ENCODE measurements at places on chromosomes 3 and 15.

DNA sequence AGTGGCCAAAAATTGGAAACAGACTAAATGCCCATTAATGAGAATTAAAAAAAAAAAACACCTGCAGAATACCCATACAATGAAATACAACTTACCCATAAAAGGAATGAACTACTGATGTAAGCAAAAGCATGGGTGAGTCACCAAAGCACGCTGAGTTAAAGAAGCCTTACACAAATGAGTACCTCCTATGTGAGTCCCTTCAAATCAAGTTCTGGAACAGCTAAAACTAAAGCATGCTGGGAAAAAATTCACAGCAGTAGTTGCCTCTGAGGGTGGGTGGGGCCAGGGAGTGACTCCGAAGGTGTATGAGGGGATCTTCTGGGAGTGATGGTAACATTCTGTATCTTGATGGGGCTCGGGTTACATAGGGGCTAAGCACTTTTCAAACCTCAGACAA lies 11.4 kb downstream of the MYO5C start:
- DNase-seq: no peak

- DNase-seq: no peak
Measured at GRCh38 chr15:62474771-62475124, 309.7 kb upstream of the C2CD4B start.

- no peak for DNase-seq
Measured at GRCh38 chr15:92519709-92520108, 126.0 kb downstream of the ST8SIA2 start.

DNA sequence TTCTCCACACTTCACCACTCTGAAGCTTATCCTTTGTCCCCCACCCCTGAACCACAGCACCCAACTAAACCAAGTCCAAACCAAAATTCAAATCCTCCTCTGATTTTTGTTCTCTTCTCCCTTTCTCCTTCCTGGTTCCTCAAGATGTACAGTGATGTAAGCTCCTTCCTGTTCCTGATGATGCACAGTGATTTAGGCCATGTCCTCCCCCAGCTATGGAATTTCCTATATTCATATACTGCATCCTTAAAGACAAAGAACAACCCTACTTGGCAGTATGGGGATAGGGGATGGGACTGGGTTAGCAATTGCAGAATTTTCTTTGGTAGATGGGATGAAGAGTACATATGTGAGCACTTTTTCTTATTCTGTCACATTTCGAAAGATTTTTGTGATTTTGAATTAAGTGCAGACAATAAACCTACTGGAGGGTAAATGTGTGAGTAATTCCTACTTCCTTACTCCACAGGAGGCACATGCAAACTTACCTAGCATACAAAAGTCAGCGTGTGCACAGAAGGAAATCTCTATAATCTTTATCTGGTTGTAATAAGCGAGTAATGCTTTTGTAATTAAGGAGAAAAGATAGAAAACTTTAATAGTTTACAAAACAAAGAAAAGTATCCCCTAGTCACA lies 125.0 kb downstream of the ANO10 start:
- no peak for DNase-seq

DNA sequence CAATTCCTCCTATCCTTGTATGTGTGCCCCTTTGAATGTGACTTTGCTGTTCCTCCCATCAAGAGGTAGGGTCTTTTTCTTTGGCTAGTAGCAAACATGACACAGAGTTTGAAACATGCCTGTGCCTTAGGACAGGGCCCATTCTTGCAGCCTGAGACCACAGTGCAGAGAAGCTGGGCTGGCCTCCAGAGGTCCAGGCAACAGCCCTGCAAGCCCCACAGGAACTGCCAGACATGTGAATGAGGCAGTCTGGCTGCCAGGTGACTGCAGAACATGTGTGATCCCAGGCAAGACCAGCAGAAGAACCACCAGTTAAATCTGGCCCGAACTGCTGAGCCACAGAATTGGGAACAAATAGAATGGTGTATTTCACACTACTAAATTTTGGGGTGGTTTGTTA lies 1.2 kb upstream of the HGD start:
- DNase-seq: no peak

GRCh38 chr3:154123906-154124305 lies 2.7 kb downstream of the ARHGEF26 start:
- no peak for DNase-seq

- DNase-seq: peak; percentile 77
Measured at GRCh38 chr3:50675179-50676030, 678 bp downstream of the DOCK3 start.

DNA sequence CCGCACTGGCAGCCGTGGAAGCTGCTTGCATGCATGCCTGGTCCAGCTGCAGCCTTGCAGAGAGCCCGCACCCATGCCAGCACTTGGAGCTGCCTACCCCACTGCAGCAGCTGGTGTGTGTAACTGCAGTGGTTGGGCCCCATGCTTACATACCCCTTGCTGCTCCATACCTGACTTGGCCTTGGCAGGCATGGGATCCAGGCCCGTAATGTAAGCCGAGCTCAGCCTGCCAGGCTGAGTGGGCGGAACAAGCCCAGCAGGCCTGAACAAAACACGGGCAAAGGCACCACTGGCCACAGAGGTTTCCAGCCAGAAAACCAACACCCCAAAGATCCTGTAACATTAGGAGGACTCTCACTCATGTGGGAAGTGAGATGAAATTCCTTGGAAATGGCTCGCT lies 48.3 kb downstream of the SLC6A20 start:
- DNase-seq: no peak

DNA sequence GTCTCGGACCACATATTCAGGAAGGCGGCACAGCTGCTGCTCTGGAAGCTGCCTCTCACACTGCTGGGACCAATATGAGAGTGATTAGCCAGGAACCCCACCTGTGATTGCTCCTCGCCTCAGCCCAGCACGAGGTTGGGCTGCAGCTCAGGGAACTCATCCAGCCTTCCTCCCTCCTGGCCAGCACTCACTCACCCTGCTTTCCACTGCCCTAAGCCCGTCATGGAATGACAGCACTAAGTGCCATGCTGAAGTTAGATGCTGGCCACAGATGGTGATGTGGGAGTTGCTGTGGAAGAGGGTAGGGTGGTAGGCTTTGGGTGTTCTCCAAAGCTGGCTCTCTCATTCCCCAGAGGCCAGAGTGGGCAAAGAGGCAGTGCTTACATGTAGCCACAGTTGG lies 7.3 kb downstream of the MST1R start:
- no peak for DNase-seq

DNA sequence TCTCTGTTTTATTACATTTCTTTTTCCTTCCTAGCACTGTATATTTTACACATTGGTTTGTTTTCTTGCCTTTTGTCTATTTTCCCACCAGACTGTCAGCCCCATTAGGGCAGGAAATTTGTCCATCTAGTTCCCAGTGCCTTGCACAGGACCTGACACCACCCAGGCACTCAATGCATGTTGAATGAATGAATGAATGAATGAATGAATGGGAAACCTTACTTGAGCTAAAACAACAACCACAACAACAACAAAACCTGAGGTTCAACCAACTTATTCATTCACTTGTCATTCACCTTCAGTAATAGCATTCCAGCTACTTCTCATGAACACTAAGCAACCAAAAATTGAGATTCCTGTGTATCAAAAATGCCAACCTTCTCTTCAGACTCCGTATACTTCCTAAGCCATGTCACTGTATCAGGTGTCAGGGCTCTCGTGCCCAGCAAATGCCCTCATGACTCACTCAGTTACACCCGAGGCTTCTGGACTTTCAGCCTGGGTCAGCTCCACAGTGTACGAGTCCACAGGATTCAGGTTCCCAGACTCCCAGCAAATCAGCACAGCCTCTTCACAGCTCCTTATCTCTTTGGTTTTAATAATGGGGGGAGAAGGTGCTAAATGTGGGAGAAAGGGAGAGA lies 37.3 kb downstream of the FSD2 start:
- DNase-seq: no peak

DNA sequence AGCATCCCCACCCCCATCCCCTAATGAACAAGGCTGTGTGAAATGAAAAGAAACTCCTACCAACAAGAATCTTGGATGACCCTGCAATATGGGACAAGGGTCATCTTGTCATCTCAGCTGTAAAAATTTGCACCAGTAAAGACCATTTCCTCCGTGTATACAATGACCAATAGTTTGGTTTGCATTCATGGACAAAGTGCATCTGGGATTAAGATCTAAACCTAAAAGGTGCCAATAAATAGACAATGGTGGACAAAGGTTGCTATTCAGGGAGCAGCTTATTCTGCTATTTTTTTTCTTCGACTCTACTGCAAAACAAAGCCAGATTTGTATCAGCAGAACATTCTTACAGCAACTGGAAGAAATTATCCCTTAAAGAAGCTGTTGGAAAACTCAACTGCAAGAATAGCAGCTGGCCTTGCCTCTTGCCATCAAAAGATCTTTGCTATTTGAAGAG lies 8.0 kb downstream of the MGLL start:
- DNase-seq: no peak

DNA sequence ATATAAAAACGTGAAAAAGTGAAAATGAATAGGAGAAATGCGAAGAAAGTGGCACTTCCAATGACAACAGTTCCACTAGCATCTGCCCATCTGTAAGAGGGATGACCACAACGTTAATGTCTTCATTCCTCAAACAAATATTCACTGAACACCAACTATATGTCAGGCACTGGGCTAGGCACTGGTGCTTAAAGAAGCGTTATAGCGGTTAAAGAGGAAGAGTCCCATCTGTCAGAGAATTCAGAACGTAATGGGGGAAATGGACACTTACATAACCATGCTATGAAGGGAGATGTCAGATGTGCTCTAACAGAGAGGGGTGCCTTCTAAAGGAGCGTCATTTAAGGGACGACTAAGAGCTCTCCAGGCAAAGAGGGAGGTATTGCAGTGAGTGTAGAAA lies 8.2 kb downstream of the RUBCN start:
- no peak for DNase-seq

DNA sequence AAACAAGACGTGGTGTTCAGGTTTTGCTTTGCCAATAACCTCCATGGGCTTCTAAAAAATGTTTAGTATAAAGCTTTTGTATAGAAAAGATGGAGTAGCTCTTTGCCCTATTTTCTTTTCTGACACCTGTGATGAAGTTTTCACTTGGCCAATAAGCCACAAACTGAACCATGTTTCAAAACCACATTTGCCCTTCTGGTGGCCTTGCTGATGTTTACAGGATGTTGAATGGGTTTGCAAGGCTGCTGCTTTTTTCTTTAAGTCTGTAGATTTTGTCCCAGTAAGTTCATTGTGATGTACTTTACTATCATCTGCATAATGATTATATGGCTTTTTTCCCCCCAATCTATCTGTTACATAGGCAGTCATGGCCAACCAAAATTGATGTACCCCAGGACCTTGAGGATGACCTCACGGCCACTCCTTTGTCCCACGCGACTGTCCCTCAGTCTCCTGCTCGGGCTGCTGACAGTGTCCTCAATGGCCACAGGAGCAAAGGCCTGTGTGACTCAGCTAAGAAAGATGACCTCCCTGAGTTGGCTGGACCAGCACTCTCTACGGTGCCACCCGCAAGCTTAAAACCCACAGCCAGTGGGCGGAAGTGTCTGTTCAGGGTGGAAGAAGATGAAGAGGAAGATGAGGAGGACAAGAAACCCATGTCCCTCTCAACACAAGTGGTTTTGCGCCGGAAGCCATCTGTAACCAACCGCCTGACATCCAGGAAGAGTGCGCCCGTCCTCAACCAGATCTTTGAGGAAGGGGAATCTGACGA lies 60.8 kb downstream of the SNRK start:
- peak; percentile 43 for DNase-seq
